ENCODE measurements at places on chromosomes 4 and X.

DNA sequence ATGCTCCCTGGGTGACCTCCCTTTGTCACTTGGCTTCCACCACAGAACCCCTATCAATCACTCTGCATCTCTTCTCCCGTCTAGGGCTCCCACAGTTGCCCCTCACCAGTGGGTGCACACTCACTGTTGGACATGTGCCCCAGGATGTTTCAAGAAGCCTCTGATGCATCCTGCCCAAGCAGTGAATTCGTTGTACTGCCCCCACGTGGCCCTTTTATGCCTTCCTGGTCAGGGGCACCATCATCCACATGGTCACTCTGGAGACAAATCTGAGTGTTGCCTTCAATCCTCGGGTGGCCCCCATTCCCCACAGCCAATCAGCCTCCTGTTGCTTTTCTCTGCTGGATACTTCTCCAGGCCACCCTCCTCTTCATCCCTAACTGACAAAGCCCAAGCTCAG is 12.2 kb downstream of the ITIH6 start:
- no peak for DNase-seq

DNA sequence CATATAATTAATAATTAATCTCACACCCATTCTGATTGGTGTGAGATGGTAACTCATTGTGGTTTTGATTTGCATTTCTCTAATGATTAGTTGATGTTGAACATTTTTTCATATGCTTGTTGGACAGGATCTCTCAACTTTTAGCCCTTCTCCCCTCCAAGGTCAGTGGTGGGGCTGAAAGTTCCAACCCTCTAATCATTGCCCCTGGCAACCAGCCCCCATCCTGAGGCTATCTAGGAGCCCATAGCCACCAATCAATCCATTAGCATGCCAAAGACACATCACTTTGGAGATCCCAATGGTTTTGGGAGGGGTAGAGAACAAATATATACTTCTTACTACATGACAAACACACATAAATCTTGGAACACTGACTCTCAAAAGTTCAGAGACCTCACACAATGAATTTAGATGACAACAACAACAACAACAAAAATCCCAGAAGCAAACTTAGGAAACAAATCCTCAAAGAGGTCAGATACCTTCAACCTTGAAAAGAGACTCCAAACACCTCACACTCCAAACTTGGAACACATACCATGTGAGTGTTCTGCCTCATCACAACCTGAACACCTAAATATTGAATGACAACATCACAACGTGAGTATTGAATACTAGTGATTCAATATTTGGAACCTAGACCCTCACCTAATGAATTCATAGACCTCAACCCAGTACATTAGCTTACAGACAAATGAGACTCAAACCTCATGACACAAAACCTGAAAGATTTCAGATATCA is 19.0 kb upstream of the PAGE4 start:
- DNase-seq: no peak

GRCh38 chrX:140766024-140766611 is 56.6 kb downstream of the LINC00632 start:
- DNase-seq: no peak

- DNase-seq: no peak
Observed at GRCh38 chr4:20046179-20046578, 205.5 kb upstream of the SLIT2 start.

- DNase-seq: no peak
Observed at GRCh38 chr4:53684136-53685130, 93.1 kb upstream of the LNX1 start.

DNA sequence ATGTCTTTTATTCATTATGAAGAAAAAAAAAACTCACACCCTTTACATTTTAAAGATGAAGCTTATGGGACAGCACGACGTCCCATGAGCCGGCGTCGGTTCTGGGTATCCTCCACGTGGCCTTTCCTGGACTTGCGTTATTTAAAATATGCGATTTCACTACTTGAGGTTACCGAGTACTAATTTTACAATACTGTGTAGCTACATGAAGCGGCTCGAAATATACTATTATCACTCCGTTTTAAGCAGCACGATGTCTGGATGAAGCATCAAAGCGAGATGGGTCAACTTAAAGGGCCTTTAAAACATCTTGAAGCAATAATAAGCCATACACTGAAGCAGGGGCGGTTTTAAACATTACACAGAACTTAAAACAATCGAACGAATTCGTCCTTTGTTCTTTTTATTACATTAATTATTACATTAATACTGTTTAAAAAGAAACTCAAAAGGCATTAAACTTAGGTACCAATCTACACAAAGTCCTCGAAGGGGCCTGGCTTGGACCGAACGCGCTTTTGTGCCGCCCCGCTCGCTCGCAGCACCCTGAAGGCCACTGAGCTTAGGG is 1.4 kb upstream of the KLF3 start:
- DNase-seq: no peak
